ENCODE measurements at places on chromosomes 4 and X.
A peak's percentile ranks its signal among the peaks of the same experiment; 100 is the strongest.

GRCh38 chrX:16711219-16711811 lies 1.2 kb downstream of the CTPS2 start:
- no peak for DNase-seq

GRCh38 chr4:52711834-52712250 lies 39.4 kb downstream of the ERVMER34-1 start:
- DNase-seq = no peak

DNA sequence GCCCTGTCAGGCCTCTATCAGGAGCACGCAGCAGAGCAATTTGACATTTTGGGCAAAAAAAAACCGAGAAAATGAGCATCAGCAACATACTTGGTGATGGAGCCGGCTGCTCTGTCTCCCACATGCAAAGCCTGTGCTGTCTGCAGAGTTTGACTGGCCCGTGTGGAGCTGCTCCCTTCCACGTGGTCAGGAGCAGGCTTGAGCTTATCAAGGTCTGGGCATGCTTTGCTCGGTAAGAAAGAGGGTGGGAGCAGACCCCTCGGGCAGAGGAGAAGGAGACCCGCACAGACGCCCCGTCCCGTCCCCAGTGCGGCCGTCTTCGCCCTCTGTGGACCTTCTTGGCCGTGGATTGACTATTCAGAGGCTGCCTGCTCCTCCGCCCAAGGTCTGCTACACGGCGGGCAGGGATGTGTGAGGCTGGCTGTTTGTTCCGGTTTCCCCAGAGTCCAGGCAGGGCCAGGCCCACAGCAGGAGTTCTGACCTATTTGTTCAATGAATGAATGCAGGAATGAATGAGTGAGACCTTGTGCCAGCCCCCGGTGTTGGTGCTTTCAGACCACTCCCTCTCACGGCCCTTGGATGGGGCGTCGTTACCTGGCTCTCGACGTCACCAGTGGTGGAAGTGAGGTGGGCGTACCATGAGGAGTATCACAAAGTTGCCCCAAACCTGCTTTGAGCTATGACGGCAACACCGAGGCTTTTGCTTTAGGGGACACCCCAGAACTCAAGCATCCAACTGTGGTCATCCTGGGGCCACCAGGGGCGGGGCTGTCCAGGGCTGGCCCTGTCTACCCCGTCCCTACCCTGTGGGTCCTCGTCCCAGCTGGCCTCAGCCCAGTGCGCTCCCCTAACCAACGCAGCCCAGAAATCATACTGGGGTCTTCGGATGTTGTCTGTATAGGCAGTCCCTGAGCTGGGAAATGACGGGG lies 54.7 kb upstream of the ADRA2C start:
- DNase-seq = no peak

- DNase-seq = no peak
These were observed 28.5 kb downstream of the EGFL6 start for GRCh38 chrX:13597874-13598273.

DNA sequence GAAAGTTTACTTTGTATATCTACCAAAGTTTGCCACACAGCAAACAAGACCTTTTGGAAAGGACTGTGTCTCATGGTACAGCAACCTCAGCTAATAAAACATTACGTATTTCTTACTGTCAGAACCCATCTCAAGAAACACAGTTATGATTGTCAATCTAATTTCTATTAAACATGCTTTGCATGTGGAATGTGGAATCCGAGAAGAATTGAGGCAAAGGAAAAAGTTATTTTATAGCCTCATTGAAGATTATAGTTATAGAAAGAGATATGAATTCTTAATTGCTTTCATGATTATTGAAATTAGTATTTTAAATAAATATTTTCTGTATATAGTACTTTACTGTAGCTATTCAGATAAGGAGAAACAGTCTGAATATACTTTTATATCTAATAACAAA lies 5.4 kb downstream of the PCDH7 start:
- no peak for DNase-seq

DNA sequence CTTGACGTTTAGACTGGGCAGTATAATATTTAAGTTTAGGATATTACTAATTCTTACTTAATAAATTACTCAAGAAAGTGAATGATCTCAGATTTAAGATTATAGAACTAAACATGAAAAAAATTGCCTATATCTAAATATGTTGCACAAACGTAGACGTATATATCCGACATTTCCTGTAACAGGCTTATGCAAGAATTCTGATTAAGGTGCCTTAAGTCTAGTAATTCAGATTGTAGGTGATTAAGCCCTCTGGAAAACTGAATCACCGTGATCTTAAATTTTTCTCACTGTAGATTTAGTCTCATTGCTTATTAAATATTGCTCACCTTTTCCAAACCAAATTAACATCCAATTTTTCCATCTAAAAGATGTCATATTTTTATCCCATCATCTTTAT lies 24.0 kb downstream of the ATXN3L start:
- DNase-seq = no peak

DNA sequence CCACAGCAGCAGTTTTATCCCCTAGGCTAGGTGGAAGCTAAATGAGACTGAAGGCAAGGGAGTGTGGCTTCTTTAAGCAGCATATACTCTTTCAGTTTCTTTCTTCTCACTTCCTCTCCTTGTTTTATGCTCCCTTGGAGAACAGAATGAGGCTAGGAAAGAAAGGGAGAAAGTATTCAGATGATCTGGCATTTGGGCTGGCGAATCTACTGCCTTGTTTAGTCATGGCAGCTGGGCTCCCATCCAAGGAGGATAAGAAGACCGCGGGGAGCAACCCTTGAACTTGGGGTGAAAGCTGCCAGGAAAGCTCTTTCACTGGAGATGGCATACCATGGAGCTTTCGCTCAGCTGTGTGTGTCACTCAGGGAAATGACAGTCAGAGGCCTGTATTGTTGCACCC lies 72.1 kb downstream of the ARHGEF38 start:
- no peak for DNase-seq

DNA sequence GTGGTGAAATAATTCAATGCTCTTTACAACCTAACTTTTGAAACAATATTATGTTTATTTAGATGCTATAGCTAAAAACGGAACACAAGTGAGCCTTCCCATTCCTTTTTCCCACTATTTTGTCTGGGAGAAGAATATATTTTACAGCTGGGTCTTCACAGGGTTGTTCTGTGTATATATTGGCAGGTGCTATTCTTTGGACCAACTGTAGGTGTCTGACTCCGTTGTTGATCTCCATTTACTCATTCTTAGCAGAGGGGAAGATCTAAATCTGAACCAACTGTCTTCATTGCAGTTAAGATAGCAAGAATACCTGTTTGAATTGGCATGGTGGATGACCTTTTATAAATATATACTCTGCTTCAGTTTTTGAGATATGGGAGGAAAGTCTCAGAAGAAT lies 257.4 kb downstream of the CFAP299 start:
- no peak for DNase-seq

GRCh38 chr4:8545439-8545765 lies 34.8 kb upstream of the GPR78 start:
- DNase-seq = no peak

DNA sequence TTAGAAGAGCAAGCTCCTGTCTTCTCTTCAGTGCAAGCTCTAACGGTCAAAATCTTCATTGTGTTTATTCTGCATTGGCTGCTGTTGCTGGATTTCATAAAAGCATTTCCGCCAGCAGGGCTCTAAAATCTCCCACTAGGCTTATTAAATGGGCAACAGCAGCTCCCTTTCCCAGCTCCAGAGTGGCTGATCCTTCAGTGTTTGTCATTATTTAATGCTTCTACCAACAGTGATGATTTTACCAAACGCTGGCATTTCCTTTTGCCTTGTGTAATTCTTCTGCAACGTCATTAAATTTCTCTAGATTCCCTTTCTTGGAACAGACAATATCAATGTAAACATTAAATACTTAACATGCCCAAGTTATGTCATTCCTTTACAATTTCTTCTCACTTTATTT lies 20.1 kb downstream of the SLC7A11 start:
- no peak for DNase-seq

GRCh38 chr4:145567516-145567915 lies 51.7 kb upstream of the MMAA start:
- no peak for DNase-seq

GRCh38 chr4:112247021-112247420 lies 15.4 kb downstream of the AP1AR start:
- no peak for DNase-seq

GRCh38 chrX:109943092-109943739 lies 59.7 kb upstream of the TMEM164 start:
- DNase-seq = no peak

GRCh38 chrX:136268051-136269048 lies 17.1 kb upstream of the MAP7D3 start:
- DNase-seq = no peak

GRCh38 chr4:142473218-142473959 lies 372.7 kb downstream of the INPP4B start:
- DNase-seq = no peak

- no peak for DNase-seq
These were observed 169.9 kb downstream of the CPE start for GRCh38 chr4:165548702-165549101.

DNA sequence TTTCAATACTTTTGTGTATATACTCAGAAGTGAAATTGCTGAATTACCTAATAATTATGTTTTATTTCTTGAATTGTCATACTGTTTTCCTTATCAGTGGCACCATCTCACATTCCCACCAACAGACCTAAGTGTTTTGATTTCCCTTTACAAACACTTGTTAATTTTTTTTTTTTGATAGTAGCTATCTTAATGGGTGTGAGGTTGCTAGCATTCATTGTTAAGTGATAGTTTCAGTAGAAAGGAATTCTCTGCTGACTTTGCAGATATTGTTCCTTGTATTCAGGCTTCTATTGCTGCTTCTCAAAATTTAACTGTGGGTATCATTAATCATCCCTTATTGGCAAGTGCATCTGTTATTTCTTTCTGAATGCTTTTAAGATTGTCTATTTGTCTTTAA lies 927.5 kb upstream of the SLIT2 start:
- DNase-seq = no peak

DNA sequence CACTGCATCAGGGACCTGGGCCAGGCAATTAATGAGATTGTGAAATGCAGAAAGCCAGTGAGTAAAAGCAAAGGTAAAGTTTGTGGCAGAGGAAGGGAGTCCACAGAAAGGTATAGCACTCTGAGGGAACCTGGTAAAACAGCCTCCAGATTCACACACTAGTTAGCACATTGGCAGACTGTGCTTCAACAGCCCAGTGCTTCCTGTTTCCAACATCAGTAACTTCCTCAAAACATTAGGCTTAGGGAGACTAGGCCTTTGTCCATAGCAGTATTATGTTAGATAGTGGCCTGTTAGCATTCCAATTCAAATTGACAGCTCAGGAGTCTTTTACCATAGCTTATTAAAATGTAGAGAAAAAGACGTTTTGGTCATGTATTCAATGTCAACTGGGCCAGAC lies 582.6 kb upstream of the ACTRT1 start:
- DNase-seq = no peak

GRCh38 chr4:111632641-111633151 lies 512.6 kb upstream of the FAM241A start:
- DNase-seq = no peak

DNA sequence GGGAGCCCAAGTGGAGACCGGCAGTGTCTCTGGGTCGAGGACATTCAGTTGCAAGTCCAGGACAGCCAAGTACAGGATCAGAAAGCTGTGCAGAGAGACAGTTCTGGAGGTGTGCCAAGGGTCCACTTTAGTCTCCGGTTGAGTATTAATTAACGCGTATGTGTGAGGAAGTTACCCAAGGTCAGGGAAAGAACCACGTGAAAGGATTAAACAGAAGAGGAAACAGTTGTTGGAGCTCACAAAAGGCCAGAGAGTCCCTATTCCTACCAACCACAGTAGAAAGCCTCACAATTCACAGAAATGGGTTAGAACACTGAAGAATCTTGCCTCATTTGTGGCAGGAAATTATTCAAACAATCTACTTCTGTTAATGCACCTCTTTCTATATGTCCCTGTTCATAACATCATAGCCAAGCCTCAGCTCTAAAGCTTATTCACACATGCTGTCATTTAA lies 17.9 kb upstream of the NSUN7 start:
- DNase-seq = peak; percentile 14

GRCh38 chr4:136369073-136369472 lies 1163.2 kb downstream of the PCDH18 start:
- no peak for DNase-seq

GRCh38 chr4:134754301-134755019 lies 552.9 kb upstream of the PABPC4L start:
- no peak for DNase-seq

DNA sequence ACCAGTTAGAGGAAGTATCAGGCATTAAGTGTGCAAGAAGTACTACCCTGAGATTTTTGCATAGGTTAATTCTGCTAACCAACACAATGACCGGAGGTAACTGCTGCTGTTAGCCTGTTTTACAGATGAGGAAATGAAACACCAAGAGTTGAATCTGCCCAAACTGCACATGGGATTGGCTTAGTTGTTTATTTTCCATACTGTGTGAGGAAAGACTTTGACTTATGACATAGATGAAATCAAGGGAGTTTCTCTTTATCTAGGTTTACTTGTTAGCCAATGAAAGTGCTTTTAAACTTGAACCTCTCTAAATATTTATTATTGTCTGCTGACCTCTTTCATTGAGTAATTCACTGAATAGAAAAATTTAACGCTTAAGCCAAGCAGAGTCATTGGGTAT lies 10.3 kb downstream of the GUCY1B1 start:
- no peak for DNase-seq

GRCh38 chrX:87391742-87392141 lies 125.9 kb upstream of the KLHL4 start:
- no peak for DNase-seq

- no peak for DNase-seq
These were observed 37.6 kb downstream of the AMOT start for GRCh38 chrX:112803060-112803459.

DNA sequence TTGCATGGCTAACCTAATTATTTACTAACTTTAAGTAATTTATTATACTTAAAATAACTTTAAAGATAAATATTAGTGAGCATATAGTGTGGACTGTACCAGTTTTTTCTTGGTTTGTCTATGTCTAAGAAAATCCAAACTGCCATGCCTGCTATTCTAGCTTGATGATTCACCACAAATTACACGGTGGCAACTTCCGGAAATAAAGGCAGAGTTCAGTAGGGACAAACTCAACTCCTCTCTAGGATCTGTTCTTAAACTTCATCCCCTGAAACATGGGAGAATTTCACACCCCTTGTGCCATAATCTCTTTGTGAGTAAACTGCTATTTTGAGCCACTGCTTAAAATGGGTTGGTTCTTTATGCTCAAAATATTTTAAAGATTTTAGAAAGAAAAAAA lies 213.6 kb upstream of the NRK start:
- DNase-seq = no peak

DNA sequence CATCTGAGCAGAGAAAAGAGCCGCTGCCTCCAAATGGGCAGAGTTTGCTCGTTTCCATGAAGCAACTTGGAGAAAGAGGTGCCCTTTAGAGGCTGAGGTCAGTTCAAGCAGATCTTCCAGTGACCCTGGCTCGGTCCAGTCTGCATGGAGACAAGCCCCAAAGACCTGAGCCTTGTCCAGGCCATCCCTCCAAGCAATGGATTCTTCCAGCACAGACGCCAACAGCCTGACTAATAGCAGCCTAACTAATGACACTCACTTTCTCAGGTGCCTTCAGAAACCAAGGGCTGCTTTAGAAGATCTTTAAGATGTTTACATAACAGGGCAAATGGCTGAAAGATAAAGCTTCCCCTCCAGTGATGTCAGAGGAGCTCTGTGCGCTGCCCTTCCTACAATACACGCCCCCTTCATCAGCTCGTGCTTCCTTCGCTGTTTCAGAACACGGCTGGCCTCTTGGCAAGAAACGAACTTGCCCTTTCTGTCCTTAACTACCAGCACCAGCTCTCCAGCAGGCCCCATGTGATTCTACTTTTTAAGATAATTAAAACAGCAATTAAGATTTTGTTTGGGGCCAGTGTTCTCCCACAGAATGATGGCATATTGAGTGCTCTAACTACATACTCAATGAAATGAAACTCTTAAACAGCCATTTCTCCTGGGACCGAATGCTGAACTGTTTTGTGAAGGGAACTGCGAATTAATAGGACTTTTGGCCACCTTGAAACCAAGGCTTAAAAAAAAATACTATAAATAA lies 119.0 kb downstream of the GPR143 start:
- no peak for DNase-seq

Data from GM18507 (cell line).